ENCODE measurements at places on chromosomes 6 and 20.

GRCh38 chr6:14053811-14054210 is 63.8 kb upstream of the CD83 start:
- DNase-seq, result no peak

DNA sequence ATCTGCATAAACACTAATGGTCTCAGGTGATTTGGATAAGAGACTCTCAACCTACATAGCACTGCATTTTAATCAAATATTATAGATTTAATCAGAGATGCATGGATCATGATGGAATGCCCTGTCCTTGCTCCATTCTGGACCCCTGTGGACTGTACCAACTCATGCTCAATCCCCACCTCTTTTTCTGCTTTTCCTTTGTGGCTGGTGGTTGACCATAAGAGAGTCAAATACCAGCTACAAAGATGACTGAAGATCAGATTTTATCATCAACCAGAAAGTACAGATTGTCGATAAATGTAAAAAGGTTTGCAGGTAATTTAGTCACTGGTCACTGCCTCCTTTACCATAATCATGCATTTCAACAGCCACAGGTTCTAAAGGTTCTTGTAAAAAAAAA is 116.2 kb downstream of the ME1 start:
- DNase-seq, result no peak

DNA sequence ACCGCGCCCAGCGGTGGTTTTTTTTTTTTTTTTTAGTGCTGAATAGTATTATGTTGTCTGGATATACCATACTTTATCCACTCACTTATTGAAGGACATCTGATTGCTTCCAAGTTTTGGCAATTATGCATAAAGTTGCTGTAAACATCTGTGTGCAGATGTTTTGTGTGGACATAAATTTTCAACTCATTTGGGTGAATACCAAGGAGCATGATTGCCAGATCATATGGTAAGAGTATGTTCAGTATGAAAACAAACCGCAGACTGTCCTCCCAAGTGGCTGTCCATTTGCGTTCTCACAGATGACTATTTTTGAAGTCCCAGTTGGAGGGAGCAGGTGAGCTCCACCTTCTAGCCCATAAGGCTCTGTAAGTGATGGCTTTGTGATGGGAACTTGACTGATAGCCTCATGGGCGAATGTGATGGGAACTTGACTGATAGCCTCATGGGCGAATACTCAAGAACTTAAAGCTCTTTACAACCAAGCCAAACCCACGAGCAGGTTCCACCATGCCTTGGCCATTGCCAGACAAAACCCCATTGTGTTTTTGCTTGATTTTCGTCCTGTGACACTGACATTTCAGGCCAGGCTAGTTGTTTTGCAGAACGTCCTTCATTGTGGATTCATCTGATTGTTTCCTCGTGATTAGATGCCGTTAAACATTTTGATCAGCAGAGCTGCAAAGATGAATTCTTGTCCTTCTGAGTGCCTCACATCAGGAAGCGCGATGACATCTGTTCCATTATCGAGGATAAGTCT is 51.0 kb downstream of the ZBTB2 start:
- no peak for DNase-seq

DNA sequence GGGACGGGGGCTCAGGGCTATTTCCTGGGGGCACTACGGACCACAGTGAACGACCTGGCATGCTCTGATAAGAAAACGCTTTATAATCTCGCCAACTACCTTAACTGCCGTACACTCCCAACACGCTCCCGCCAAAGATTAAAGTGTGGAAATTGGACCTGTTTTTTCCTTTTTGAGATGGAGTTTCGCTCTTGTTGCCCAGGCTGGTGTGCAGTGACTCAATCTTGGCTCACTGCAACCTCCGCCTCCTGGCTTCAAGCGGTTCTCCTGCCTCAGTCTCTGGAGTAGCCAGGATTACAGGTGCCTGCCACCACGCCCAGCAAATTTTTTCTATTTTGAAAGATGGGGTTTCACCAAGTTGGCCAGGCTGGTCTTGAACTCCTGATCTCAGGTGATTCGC is 346 bp upstream of the SLC44A4 start:
- DNase-seq, result no peak

DNA sequence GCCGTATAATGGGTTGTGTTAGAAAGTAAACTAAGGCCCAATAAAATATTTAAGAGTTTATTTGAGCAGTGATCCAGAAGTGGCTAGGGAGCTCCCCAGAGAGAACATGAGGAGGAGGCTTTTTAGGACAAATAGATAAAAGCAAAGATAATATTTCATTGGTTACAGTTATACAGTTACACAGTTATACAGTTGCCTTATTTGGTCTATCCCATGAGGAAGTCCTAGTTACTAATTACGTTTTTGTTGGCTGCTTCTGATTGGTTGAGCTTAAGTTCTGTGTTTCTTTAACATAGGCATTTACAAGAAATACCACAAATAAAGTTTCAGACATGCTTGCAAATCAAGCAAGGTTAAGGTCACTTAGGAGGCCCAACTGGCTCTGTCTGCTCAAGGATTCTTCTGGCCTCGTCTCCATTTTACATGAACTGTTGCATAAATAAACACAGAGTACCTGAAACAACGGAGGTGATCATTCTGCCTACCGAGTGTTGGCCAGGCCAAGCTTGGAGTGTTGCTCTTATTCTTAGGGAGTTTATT is 7.0 kb downstream of the UBD start:
- DNase-seq, result no peak

DNA sequence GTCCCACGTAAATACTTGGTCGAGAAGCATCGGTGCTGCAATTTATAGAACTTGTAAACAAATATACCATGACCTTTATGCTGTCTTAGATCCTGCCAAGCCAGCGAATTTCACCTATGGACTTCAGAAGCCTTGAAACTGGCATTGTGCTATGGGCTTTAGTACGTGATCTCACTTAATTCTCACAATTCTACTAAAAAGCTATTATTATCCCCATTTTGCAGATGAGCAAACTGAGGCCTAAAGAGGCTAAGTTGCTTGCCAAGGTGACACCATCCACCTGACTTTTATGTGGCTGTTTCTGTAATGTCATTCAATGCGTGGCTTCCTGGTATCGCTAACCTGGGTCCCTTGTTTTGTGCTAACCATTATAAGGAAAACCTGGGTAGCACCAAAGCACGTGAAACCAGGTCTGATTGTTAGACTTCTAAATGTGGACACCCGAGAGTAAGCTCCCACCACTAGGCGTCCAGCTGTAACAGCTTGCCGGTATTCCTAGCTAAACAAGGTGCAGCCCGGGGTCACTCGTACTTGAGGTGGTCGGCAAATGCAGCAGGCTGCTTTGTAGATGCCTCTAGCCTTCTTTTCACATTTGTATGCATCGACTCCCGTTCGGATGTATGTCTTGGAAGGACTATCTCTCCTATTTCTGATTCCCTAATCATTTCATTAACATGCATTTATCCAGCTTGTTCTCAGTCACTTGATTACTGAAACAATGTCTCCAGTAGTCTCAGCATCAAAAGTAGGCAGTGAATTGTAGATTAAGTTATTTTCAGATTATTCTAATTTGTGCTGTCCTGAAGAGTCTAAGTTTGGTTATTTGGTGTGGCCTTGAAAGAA is 1.1 kb downstream of the SYNJ2 start:
- no peak for DNase-seq

DNA sequence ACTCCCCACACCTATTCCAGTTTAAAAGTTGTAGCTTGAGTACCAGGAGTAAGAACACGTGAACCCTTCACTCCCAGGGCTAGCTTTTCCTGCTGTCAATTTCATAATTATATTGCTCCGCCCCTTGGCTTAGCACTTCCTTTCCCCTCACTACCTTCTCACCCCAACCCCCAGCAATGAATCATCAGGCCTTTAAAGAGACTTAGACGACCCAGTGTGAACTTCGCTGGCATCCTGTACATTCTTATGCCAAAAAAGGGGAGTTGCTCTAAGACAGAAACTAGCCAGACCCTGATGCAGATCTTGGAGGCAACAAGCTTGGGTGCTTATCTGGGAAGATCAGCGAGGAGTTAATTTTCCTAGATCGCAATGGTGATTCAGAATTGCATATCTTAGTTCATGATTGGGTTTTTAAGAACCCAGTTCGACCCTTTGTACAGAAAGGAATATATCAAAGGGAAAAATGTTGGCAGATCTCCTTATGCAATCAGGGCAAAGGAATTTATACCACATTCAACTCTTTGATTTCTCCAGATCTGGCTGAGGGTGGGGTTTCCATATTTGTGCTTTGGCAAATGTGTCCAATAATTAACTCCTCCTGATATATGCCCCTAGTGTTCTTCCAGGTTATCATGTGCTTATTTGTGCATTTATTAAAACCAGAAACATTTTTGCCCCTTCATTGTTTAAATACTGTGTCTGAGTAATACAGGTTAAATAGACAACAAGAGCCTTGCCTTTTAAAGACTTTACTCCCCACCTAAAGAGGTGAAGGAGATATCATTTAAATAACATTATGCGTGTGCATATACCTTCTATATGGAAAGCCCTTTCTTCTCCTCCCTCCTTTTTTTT is 8.1 kb upstream of the ATXN1 start:
- no peak for DNase-seq

- no peak for DNase-seq
These were observed 17.1 kb downstream of the RIPOR3 start for GRCh38 chr20:50674138-50674825.

DNA sequence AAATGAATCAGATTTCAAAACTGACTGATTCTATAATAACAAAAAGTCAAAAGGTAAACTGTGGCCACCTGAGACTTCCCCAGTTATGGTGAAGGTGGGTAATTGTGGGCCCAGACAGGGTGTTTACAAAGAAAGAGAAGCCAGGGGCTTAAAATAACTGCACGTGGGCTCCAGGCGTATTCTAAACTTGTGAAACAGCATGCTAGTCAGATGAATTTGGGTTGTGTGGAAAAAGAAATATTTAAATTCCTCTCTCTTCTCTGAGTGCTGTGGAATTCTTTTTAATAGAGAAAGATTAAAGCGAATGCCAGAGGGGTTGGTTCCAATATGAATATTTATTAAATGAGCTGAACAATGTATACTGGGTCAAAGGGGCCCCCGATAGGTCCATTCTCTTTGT is 166.3 kb upstream of the AFDN start:
- DNase-seq, result no peak

DNA sequence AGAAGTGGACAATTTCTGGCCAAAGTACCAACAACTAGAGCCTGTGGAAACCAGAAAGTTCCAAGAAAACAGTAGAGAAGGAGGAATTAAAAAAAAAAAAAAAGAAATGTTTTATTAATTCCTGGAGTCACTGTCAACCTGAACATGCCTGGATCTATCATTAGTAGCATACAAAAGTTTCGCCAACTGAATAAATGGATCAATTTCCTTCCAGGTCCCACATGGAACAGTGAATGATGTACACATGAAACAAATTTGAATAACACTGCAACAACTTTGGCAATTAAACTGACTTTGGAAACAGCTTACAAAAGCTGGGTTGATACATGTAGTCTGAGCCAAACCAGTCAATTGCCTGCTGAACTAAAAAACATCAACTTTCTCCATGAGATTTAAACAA is 90.0 kb upstream of the HMGCLL1 start:
- DNase-seq, result no peak

GRCh38 chr6:30599625-30600324 is 17.3 kb downstream of the PPP1R10 start:
- no peak for DNase-seq

DNA sequence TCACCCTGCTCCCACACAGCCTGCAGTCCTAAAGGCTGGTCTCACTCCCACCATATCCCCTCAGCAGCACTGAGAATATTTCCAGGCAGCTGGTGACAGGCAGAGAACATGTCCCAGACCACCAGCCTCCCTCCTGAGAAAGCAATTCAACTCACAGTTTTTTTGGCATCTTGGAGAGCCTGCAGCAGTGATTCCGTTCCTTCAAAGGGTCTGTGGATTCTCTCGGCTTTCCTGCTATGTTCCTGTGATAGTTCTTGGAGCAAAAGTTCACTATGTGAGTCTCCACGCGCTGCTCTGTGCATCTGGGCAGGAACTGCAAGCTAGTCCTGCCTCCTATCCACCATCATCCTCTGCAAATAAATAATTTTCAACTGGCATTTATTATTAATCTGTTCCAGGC is 448.3 kb upstream of the HSF2 start:
- no peak for DNase-seq

DNA sequence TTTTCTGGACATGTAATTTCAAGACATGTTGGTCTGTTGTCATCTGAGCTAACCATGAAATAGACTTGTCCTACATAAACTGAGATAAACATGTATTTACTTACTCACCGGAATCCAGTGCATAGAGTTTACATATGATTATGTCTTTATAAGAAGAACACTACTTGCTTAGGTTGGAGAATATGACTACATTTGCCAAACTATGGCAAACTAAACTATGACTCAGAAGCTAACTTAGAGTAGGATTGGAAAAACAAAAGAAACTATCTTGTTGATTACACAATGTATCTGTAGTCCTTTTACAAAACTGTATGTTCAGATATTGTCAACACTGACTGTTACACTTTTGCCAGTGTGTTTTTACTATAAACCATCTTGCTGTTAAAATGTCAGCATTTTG is 113.3 kb downstream of the CRYBG1 start:
- DNase-seq, result no peak

DNA sequence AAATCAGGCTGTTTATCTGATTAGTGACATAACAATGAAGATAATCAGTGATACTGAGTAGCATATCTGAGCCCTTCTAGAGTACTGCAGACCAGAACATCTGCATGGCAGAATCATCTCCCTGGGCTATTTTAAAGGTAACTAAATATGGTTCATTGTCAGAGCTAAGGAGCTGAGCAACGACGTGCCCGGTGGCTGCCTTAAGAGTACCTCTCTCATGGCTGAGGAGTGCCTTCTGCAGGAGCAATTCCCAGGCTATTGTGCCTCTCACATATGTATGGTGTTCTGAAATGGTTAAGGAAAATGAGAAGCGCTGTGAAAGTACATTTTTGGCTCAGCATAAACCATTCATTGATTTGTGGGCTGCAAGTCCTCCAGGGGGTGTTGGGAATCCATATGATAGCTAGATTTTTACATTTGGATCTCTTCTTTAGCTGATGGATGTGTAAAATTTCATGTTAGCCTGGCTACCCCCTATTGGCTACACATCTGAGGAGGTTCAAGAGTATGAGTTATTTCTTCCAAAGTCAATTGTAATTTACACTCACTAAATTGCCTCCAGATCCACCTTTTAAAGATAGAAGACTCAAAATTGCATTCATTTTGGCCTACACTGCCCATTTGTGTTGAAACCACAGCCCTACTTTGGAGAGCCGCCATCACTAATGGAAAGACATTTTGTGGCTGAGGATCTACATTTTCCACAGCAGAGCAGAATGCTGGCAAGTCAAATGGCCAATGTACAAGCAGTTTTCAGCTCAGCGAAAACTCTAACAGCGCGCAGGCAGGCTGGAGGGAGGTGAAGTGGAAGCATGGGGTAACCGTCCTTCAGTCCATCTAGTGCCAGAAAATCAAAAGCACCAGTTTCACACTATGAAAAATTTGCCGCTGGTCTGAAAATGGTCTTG is 198.0 kb downstream of the SIM1 start:
- no peak for DNase-seq

DNA sequence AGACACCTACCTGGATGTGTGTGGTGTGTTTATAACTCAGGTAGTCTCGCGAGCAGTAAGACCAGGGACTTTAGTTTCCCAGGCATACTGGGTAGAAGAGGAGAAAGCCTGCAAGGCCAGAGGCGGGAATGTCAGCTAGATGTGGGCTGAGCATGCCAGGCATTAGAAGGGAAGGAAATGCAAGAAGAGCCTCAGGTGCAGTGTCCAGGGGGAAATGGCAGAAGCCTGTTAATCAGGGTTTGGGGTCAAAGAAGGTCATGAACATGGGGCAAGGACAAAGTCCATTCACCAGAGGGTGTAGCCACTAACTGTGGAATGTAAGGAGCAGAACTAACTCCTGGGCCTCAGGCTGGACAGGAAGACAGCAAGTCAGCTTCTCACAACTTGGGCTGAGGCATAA is 305.0 kb downstream of the SMOC2 start:
- no peak for DNase-seq

GRCh38 chr20:46558511-46558959 is 8.1 kb upstream of the OCSTAMP start:
- peak; percentile 69 for DNase-seq
